Endothelial cell (in vitro differentiated cells): ENCODE measurements at places on chromosomes 5 and 9.

GRCh38 chr9:96150324-96151227 is 151.4 kb downstream of the HSD17B3 start:
- DNase-seq = no peak

DNA sequence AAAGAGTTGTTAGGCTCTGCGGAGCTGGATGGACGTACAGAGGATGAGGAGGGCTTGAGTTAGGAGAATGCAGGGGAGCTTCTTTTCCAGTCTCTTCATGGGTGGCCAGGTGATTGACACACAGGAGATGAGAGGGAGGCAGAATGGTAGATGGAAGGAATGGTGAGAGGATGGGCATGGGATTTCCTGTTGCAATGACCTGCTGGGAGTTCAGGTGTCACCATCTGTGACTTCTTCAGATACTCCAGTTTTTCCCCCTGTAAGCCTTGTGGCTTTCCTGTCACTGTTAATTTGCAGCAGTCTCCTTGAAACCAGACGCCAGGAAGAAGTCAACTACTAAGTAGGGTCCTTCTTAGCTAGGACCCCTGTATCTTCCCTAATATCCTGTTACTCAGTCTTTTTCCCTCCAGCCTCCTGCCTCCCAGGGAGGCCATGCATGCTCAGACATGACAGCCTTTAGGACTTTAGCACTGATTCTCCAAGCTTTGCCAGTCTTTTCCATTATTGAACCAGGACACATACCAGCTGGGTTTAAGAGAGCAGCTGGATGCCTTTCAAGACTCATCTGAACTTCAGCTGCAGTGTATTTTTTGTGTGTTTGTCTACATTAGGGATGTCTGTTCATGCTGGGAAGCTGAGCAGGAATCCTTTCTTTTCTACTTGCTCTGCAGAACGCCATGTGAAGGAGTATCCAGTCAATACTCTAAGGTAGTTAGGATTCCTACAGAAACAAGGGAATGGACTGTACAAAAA is 67.2 kb upstream of the CD180 start:
- no peak for DNase-seq

DNA sequence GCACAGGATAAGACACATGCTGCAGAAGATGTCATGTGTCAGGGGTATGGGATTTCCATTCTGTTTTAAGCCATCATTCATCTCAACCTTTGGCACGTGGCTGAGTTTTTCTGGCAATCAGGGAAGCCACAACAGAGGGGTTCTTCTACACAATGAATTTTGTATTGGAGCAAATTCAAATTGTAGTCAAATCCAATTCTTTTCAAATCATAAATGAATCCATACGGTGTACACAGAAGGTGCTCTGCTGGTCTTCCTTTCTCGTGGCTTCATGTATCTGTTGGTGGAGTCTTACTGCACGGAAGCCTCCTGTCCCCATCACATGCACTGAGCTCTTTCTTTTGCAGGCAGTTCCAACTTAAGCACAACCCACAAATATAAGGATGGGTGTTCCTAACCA is 436.7 kb upstream of the DAP start:
- no peak for DNase-seq

DNA sequence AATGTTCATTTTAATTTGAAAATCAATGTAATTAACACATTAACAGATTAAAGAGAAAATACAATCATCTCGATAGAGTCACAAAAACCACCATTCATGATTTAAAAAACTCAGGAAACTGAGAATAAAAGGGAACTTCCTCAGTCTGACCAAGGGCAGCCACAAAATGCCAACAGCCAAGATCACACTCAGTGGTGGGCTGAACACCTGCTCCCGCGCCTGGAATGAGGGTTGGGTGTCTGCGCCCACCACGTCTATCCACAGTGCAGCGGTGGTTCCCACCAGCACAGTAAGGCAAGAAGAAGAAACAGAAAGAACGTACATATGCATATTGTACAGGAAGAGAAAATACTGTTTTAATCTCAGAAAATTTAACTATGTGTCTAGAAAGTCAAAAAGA is 11.7 kb upstream of the NSMF start:
- DNase-seq = no peak

GRCh38 chr9:119781886-119782285 is 412.7 kb upstream of the BRINP1 start:
- DNase-seq = no peak

- DNase-seq = no peak
These were observed 32.1 kb downstream of the EXOC3 start for GRCh38 chr5:474840-475661.

GRCh38 chr9:101664453-101664852 is 69.7 kb upstream of the PPP3R2 start:
- DNase-seq = no peak

- DNase-seq = no peak
These were observed 287.7 kb upstream of the TLE4 start for GRCh38 chr9:79284081-79284480.

GRCh38 chr9:16921855-16922254 is 51.4 kb upstream of the BNC2 start:
- DNase-seq = no peak

GRCh38 chr5:148336704-148337435 is 1.5 kb downstream of the SPINK9 start:
- no peak for DNase-seq

- no peak for DNase-seq
These were observed 159.1 kb downstream of the ROR2 start for GRCh38 chr9:91790917-91791316.

GRCh38 chr9:14515049-14515448 is 178.2 kb downstream of the ZDHHC21 start:
- no peak for DNase-seq

DNA sequence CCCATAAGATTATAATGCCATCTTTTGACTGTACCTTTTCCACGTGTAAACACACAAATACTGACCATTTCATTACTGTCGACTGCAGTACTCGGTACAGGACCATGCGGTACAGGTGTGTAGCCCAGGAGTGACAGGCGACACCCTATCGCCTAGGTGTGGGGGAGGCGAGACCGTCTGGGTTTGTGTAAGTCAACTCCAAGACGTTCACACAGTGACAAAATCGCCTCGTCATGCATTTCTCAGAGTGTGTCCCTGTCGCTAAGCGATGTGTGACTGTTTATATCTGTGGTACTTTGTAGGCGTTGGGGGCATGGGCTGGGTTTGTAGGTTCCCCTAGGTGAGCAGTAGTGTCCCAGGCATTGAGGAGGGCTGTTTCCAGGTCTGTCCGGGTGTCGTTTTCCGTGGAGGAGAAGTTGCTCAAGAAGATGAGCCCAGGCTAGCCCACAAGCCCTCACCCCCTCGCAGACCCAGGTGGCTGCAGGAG is 20.3 kb downstream of the NEK6 start:
- no peak for DNase-seq

- no peak for DNase-seq
These were observed 340.2 kb downstream of the NDUFS4 start for GRCh38 chr5:53900677-53901076.

- DNase-seq = no peak
These were observed 96.5 kb upstream of the RPS23 start for GRCh38 chr5:82374637-82375036.

DNA sequence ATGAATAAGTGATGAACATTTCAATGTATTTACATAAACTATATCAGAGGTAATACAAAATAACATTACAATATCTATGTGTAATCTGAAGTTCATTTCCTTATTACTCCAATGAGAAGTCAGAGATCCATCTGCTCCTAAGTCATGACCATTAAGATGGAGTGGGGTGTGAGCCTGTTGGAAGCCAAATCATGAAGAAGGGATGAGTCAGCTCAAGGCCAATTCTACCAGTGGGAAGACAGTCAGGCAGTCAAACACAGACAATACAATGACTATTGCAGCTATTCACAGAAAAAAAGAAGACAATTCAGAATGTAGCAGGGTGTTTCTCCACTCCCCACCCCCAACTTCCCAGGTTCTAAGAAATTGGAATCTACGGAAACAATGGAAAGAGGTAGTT is 155.0 kb downstream of the NFIB start:
- DNase-seq = no peak

DNA sequence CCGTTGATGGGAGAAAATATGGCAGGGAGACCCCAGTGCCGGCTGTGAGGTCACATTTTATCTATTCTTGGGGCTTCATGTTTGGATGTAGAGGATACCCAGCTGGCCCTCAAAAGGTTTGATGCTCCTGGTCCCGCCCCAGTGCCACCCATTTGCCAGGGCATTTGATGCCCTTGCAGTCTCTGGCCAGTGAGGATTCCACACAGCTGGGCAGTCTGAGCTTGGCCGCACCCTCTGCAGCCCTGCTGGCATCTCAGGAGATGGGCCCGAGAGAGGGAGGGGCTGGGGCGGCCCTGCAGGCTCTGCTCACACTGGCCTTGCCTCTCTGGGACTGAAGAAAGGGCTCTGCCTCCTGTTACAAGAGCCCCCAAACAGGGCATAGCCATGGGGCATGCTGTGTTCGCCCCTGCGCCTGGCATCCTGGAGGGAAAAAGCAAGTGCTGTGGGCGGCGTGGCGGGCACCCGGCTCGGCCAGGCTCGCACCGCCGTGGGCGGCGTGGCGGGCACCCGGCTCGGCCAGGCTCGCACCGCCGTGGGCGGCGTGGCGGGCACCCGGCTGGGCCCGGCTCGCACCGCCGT is 27.6 kb downstream of the ADAMTSL2 start:
- no peak for DNase-seq

DNA sequence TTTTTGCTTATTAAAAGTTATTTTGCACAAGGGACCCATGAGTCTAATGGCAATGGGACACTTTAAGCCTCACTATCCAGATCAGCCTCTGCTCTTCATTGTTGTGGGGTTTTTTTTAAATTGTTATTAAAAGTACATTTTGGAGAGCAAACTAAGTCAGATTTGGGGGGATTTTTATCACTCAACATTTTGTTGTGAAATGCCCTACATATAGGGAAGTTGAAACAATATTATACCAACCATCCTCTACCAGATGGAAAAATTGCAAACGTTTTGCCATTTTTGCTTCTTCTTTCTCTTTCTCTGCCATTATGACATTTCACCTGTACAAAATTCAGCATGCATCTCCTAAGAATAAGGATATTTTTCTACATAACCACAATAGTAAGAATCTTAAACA is 75.3 kb downstream of the SLC1A3 start:
- DNase-seq = no peak

DNA sequence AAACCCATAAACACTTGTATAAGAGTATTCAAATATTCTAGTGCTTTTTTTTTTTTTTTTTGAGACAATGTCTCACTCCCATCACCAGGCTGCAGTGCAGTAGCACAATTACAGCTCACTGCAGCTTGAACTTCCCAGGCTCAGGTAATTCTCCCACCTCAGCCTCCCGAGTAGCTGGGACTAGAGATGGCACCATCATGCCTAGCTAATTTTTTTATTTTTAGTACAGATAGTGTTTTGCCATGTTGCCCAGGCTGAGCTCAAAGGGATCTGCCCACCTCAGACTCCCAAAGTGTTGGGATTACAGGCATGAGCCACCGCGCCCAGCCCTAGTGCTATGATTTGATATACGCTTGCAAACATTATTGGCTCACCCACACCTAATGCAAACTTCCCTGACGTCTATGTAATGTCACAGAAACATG is 11.8 kb downstream of the IL6ST start:
- DNase-seq = no peak

GRCh38 chr9:122331523-122331927 is 39.3 kb upstream of the PTGS1 start:
- DNase-seq = no peak
